ENCODE measurements at places on chromosomes 6 and 20.

DNA sequence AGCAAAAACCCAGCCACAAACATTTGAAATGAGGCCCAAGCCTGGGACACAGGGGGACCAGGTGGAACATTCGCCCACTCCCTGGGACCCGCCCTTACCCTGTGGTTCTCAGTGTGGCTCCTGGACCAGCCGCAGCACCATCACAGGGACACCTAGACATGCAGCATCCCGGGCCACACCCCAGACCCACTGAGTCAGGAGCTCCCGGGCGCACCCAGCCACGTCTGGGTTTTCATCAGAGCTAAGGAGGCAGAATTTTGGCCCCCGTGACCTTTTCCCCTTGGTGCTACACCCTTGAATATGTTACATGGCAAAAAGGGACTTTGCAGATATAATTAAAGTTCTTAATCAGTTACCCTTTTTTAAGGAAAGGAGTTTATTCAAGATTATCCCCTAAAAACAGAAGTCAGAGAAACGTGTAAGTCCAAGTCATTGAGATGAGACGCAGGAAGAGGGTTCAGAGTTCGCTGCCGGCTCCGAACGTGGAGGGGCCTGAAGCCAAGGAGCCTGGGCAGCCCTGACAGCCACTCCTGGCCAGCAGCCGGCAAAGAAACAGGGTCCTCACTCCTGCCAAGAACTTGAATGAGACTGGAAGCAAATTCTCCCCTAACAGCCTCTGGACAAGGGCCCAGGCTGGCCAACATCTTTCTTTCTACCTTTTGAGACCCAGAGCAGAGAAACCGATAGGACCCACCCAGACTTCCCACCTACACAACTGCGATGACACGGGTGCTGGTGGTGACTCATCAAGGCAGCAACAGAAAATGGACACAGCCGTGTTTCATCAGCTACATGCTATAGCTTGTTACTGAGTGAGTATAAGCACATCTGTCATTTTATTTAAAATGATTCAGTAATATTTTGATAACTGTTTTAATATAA is 25.3 kb downstream of the BFSP1 start:
- DNase-seq, result peak; percentile 48

- DNase-seq, result peak; percentile 66
Measured at GRCh38 chr6:112331306-112331705, 15.8 kb upstream of the RFPL4B start.

- no peak for DNase-seq
Measured at GRCh38 chr20:18363708-18364107, 75.4 kb downstream of the ZNF133 start.

DNA sequence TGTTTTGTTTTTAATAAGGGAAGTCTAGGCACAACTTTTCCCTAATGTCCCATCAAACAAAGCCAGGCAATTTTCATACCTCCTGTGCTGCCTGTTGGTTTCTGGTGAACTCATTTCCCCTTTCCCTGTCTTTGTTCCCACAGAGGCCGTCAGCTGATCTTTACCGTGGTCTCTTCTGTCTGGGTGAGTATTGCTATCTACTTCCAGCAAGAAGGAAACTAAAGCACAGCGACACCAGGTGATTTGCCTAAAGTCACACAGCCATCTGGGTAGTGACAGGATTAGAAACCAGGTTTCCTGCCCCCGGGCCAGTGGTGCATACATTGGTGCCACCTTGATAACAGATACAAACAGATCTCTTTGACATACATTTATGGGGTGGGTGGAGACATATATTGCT is 59.6 kb downstream of the RAB44 start:
- DNase-seq, result no peak

- DNase-seq, result no peak
Measured at GRCh38 chr6:1624851-1625781, 15.4 kb downstream of the FOXC1 start.

- peak; percentile 78 for DNase-seq
Measured at GRCh38 chr6:12602951-12603672, 113.5 kb upstream of the PHACTR1 start.

GRCh38 chr6:71383901-71384489 is 95.4 kb downstream of the OGFRL1 start:
- peak; percentile 60 for DNase-seq

- peak; percentile 96 for DNase-seq
Measured at GRCh38 chr6:27814665-27815424, 97.4 kb downstream of the OR2B2 start.

GRCh38 chr6:122984393-122984792 is 11.6 kb upstream of the CLVS2 start:
- DNase-seq, result no peak

DNA sequence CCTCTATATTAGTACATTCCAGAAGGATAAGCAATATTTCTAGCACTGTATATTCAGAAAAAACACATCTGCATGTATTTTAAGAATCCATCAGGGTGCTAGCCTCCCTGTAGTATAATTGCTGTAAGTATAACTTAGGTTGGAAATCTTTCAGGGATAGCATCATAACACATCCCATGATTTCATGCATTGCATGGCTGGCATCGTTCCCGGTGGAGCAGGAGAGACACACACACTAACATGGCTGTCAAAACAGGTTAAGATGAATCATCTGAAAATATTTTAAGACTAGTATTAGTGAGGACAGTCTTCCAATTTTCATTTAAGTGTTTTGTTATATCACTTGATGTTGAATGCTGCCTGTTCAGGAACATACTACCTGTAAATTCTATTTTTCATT is 32.1 kb upstream of the CENPW start:
- DNase-seq, result peak; percentile 91

DNA sequence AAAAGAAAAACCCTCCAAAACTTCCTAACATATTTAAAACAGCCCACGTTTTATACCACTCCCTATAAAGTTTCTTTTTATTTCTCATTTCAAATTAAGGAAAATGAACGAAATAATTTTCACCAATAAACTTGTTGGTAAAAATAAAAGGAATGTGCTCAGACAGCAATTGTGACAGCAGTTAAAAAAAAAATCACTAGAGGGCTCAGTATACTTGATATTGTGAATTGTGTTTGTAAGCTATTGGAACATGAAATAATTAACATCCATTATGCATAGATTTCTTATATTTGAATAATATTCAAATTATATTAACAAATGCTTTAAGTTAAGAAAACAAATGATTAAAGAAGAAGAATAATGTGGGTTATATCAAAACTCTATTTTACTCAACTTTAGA is 105.5 kb downstream of the ASCC3 start:
- peak; percentile 9 for DNase-seq

DNA sequence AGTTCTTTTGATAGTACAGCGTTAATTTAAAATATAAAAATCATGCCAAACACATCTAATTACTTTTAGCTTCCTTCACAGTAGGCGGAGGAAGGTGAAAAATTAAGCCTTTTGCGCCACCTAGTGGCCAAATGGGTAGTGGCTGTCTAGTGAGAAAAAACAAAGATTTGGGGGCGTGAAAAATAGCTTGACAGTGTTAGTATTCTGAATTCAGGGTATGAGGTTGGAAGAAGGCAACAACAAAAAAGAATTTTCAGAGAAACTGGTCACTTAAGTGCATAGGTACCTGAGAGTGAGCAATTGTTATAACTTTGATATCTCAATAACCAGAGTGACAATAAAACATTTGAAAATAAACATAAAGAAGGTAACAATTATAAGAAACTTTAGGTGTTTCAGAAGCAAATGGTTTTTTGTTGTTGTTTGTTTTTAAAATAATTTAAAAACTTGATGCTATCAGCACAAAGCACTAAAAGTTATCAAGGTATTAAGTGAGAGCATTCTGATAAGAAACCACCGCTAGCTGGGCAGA is 14.3 kb downstream of the PSMB9 start:
- peak; percentile 71 for DNase-seq

GRCh38 chr6:168964138-168964835 is 289.4 kb downstream of the THBS2 start:
- peak; percentile 83 for DNase-seq

- DNase-seq, result no peak
Measured at GRCh38 chr20:1654996-1655395, 2.6 kb downstream of the SIRPG start.

- DNase-seq, result peak; percentile 95
Measured at GRCh38 chr6:95087394-95088097, 489.8 kb upstream of the MANEA start.

GRCh38 chr20:31607640-31608250 is 2.7 kb downstream of the ID1 start:
- DNase-seq, result no peak

GRCh38 chr6:39403304-39403703 is 80.8 kb upstream of the KCNK16 start:
- DNase-seq, result no peak

GRCh38 chr20:57251344-57251743 is 15.1 kb downstream of the BMP7 start:
- DNase-seq, result no peak

- DNase-seq, result no peak
Measured at GRCh38 chr6:7588506-7588905, 1.5 kb upstream of the SNRNP48 start.

DNA sequence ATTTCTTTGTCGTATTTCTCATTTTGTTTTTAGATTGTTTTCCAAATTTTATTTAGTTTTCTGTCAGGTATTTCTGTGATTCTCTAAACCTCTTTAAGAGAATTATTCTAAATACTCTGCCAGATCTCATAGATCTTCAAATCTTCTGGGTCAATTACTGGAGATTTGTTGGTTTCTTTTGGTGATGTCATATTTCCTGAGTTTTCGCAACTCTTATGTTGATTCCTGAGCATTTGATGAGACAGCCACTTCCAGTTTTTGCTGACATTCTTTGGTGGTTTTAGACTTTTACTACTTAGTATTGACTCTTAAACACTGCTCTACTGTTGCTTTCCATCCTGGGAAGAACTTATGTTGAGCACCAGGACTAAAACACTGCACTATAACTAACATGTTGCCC is 21.9 kb downstream of the ADGB start:
- no peak for DNase-seq

DNA sequence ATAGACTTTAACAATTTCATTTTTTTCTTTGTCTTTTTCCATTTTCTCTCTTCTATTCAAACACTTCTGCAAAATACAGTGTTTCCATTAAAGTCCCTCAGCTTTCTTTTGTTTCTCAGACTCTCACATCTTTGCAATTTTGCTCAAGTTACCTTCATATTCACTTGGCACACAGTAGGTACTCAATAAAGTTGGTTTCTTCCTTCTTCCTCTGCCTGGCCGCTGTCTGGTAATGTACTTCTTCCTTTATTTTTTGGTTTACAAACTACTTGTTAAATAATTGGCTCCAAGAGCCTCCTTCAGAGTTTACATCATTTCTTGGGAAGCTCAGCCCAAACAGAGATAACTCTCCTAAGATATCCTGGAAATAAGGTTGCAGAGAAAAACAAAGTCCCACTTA is 81.1 kb downstream of the GJA10 start:
- DNase-seq, result no peak

DNA sequence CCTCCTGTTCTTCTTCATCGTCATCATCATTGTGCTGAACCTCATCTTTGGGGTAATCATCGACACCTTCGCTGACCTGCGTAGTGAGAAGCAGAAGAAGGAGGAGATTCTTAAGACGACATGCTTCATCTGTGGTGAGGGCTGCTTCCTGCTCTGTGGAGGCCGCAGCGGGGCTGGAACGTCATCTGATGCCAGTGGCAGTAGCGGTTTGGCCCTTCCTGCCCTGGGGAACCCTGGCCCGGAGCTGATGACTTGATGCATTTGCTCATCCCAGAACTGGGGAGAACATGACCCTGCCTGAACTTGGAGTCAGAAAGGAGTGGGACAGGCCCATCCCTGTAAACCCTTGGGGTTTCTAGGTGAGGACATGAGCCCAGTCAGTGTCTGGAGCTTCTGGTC is 18.7 kb downstream of the UQCC2 start:
- no peak for DNase-seq

GRCh38 chr20:18250217-18250616 is 38.1 kb upstream of the ZNF133 start:
- DNase-seq, result no peak

Measured in fibroblast of upper back skin (primary cell).